Stimulated activated CD4-positive, alpha-beta T cell treated with anti-CD3 and anti-CD28 coated beads, Interleukin-1b, Interleukin-23, amount 100 ng/mL, for 24 hours (primary cell): ENCODE measurements at places on chromosomes 7 and 10.
A peak's percentile ranks its signal among the peaks of the same experiment; 100 is the strongest.

- no peak for DNase-seq
These were observed 453.7 kb upstream of the LRRTM3 start for GRCh38 chr10:66472156-66472555.

GRCh38 chr7:155048006-155048405, 22.1 kb upstream of the HTR5A start:
- DNase-seq: no peak

DNA sequence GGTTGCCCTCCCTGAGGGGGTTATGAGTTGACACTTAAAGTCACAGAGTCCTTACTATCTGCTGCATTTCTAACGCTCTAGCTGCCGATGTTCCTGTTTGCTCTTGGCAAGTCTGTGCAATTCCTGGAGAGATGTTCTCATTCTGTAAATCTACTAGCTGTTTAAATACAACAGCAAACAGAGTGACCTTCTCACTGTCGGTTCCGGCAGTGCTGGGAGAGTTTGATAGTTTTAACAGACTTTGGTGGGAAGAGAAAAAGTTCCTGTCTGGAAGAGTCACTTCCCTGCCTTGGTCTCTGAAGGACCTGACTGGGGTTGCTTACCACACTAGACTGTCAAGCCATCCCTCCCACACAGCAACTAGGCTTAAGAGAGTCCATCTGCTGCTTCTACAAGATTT, 63.3 kb upstream of the ELMO1 start:
- no peak for DNase-seq

DNA sequence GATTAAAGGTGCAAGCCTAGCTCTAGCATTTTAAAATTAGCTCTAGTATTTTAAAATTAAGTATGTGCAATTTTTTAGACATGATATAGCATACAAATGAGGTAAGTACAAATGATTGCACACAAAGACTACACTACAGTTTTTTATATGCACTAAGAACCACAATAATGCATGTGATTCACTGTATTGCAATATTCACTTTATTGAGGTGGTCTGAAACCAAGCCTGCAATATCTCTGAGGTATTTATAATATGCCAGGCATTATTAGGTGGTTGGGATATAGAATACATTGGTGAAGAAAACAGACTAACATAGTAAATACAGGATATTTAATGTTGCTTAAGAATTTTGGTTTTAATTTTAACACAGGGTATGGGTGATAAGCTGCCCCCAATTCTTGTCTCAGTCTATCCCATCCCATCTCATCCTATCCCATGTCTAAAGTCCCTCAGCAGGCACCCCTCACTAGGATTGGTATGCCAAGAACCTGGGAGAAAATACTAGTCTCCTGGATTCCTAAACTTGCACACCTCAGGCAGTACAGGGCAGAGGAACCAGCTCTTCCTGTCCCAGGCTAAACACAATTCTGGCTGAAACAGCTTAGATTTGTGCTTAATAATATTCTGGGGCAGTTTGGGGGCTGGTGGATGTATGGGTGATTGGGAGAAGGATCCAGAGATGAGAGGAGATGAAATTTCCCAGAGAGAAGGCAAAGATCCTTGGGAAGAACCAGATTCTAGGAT, 90.4 kb downstream of the HIPK2 start:
- no peak for DNase-seq

GRCh38 chr7:76232698-76233097, 31.0 kb downstream of the SRRM3 start:
- DNase-seq: no peak

- no peak for DNase-seq
These were observed 44.4 kb upstream of the KLF6 start for GRCh38 chr10:3829156-3830050.

GRCh38 chr7:102836191-102836919, 76.4 kb upstream of the LRRC17 start:
- DNase-seq: no peak

DNA sequence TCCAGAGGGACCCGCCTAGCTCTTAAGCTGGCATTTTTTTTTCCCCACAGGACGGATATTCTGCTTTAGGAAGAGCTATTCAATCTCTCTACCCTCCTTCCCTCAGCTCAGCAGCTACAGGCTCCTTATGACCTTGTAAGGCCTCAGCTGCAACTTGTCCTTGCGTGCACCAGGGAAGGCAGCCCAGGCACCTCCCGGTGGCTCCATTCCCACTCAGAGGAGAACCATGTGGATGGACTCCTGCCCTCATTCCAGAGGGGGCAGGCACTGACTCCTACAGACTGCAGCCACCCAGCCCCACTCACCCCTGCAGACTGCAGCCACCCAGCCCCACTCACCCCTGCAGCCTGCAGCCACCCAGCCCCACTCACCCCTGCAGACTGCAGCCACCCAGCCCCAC, 73.7 kb downstream of the ITIH5 start:
- DNase-seq: no peak

DNA sequence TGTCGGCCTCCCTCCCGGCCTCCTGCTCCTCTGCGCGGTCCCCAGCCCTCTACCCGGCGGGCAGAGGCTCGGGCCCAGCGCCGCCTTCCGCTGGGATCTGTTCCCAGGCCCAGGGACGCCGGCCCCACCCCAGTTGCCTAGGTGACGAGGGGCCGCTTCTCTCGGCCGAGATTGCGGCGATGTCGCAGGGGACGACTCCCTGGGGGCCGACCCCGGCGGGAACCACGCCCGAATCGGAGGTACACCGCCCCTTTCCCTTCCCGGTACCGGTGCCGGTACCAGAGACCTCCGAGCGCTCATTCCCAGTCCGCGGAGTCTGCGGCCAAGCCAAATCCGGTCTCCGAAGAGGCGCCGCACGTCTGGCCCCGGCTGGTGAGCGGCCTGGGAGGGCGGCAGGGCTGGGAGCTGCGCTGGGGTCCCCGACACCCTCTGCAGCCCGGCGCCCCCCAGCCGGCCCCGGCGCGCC, at the start of gene CABCOCO1:
Gene CABCOCO1 (plus strand): TSS at position 136 of the 466 bp plus-strand sequence. CDS start 44 bp downstream, at position 180.
- DNase-seq: no peak

- no peak for DNase-seq
These were observed 181.3 kb downstream of the MAGI2 start for GRCh38 chr7:79272066-79272669.

GRCh38 chr10:49397036-49397999, 1.4 kb upstream of the DRGX start:
- DNase-seq: no peak

- no peak for DNase-seq
These were observed 29.5 kb downstream of the MIOS start for GRCh38 chr7:7596176-7596575.

DNA sequence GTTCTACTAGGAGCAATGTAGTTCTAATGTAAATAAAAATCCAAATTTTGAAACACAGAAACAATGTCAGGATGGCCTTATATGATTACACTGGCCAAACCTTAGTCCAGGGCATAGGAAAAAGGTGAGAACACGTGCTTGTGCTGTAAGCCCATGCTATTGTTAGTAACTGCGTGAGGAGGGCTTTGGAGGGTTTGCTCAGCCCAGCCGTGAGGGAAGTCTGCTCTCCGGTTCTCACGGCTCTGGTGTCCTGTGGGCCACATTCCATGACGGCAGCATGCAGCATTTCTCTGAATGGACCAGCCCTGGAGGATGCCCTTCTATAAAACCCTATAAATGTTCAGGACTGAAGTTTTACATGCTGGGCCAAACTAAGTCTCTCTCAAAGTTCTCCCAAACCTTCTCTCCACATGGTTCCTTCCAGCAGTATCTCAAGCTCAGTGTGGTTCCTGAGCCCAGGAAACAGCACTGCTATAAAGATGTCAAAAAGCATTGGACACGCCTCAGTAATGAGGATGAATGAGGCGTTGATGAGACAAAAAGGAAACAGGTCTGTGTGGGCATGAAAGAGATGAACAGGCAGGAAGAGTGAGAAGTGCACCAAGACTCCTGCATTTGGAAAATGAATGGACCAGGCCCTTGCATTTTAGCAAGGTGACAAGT, 174.8 kb upstream of the CDCA7L start:
- no peak for DNase-seq

DNA sequence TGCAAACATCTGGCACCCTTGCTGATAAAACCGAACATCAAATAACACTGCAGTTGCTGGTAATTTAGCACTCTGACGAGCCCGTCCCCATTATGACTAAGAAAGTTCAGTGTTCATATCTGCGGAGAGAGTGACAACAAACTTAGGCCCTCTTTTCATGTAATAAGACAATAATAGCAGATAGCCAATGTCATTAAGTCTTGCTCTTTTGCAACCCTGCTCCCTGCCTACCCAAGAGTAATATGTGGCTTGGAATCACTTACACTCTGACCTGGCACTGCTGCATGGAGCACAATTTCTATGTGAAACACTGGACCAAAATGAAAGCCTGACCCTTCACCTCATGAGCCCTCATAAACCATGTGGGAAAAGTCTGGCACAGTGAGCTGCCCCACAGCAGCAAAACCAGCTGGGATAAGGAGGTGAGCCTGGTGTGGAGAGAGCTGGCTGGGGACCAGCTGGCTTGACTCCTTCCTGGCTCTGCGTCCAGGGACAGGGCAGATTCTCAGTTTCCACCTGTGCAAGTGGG, 86.5 kb downstream of the HIPK2 start:
- DNase-seq: no peak

GRCh38 chr7:129777195-129777844, 165.8 kb downstream of the NRF1 start:
- no peak for DNase-seq

DNA sequence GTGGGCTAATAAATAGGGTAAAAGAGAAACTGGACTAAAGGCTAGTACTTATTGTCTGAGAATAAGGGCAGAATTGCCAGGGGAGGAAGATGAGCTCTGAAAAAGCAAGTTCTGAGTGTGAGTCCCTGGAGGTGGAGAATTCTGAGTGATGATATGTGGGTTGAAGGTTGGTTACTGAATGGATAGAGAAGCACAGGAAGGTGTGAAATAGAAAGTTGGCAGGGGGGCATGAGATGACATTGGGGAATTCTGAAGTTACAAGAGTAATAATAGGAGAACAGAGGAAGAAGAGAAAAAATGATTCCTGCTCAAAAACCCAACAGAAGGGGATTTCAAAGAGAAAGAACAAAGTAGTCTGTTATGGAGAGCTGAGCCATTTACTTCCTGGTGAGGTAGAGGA, 76.9 kb downstream of the PRKCQ start:
- no peak for DNase-seq

- no peak for DNase-seq
These were observed 37.9 kb upstream of the ANKRD1 start for GRCh38 chr10:90958781-90959180.

DNA sequence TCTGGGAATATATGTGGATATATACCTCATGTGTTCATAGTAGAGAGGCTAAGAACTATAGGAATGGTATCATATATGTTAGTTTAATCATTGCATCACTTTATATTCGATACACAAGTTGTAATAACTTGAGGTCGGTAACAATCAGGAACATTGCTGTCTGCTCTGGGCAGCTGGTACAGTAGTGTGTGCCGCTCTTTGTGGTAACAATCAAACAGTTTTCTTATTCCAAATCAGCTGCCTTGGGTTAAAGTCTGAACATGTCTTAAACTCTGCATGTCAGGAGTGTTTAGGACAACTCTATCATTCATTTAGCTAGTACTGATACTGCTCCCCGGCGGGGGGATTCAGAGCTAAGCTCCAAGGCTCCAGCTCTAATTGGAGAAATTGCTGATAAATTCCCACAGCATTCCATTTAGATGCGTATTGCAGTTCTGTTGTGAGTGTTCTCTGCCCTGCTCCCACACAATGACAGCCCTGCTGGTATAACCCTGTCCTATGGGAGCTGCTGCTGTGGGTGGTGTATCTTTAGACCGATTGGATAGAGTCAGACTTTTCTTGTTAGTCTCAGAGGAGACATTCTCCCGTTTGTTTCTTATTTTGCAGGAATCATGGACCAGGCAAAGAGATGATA, 707.5 kb upstream of the FZD8 start:
- no peak for DNase-seq

GRCh38 chr10:71263376-71263775, 51.0 kb downstream of the UNC5B start:
- DNase-seq: no peak

DNA sequence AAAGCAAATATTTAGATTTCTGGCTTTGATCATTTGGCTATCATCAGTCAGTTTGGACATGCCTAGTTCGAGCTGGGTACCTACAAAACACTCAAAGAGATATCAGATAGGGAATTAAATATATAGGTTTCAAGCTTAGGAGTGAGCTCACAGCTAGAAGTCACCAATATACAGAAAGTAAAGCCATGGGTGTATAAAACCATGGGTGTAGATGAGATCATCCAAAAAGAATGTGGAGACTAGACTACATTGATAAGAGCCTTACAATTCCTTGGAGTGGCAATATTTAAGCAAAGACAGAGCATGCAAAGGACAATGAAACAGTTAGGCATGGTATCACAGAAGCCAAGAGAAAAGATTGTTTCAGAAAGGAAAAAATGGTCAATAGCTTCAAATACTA, 7.2 kb upstream of the RALA start:
- no peak for DNase-seq

DNA sequence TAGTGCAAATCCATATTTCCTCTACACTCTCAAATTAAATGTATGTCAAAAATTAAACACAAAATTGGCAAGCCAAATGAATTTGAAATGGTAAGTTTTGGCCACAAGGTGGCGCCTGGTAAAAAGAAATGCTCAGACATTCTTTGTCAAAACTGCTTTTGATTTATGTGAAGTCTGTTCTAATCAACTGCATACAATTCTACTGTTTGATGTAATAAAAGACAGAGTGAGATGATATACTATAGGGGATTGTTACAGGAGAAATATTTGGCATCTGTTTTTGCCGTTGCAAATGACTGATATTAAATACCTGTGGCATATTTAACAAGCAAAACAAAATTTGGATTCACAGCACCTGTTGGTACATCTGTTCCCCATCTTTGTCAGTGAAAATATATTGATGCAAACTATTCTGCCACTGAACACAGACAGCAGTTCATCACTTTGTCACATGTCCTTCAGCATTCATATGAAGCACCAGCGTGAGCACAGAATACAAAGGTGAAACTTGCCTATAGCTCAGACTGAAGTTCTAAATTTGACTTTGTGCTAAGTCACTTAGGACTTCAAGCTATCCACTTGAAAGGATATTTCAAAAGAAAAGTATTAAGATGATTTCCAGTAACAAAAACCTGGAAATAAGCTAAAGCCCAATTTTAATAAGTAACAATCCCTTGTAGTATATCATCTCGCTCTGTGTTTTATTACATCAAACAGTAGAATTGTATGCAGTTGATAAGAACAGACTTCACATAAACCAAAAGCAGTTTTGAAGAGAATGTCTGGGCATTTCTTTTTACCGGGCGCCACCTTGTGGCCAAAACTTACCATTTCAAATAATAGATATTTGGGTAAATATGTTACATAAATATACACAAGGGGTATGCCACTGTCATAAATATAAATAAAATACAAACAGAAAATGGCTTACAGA, 10.2 kb upstream of the CH25H start:
- DNase-seq: peak; percentile 48
